ENCODE measurements at places on chromosomes 4 and X.

DNA sequence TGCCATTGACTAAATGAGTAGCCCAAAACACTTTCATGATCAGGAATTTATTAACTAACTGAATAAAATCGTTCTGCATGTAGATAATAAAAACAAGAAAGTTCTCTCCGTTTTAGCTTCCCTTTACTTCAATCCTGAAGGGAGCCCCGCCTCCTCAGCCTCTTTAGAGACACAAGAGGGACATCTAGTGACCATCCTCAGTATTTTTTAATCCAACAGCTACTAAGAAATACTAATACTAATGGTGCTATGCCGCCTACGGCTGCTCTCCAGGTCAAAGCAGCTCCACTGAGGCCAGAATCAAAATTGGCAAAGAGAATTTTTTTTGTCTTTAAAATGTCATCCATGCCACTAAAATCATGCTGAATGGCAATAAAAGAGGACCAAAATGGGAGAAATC lies 3.2 kb upstream of the PCDH19 start:
- no peak for DNase-seq

DNA sequence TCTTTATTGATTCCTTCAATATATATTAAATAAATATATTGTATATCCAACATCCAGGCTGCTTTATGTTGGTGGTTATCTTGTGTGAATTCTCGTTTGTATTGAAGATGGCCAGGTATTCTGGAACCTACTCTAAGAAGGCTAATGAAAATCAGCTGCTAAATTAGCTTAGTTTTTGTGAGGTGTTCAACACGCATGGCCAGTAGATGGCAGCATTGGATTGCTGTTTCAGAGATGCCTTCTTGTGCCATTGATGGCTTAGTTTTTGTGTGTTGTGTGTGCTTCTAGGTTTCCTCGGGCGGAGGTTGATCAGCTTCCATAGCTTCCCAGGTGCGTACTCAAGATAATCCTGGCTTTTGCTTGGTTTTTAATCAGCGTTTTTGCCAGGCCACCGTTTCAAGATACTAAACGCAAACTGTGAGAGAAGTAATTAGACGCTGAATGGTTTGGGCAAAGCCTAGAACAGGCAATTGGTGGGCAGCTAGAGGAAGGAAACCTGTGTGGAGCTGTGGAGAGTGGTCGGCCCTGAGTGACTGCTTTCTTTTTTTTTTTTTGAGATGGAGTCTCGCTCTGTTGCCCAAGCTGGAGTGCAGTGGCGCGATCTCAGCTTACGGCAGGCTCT lies 15.1 kb downstream of the NOCT start:
- DNase-seq, result no peak

DNA sequence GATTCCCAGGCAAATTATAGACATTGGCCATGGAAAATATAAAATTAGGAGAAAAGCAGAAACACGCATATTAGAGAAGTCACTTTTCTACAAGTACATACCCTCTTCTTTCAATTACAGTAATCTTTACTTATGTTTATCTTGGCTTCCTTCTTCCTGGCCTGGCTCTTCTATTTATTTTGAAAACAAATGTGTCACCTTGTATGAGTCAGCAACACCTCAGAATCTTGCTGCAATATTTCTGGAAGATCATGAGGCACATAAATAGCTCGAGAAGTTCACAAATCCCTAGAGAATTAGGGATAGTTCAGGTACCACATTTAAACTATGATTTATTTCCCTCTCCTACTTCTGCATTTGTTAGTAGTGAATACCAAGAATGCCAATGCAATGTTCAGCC lies 124.6 kb downstream of the ANOS1 start:
- no peak for DNase-seq

GRCh38 chrX:94204524-94204923 lies 530.5 kb downstream of the FAM133A start:
- no peak for DNase-seq

- no peak for DNase-seq
These were observed 9.7 kb upstream of the LSM6 start for GRCh38 chr4:146165840-146166239.

GRCh38 chrX:146907391-146908240 lies 93.1 kb upstream of the CXorf51A start:
- DNase-seq, result no peak

GRCh38 chr4:32890398-32890797 lies 2170.2 kb downstream of the PCDH7 start:
- DNase-seq, result no peak

- no peak for DNase-seq
These were observed 353.1 kb upstream of the SPOCK3 start for GRCh38 chr4:167587361-167587760.

- no peak for DNase-seq
These were observed 128.4 kb downstream of the KLHL34 start for GRCh38 chrX:21529771-21530170.

All from stimulated activated CD4-positive, alpha-beta T cell treated with anti-CD3 and anti-CD28 coated beads, Interleukin-15, amount 100 ng/mL, for 48 hours (primary cell).